ENCODE measurements at places on chromosomes 2 and 18.

GRCh38 chr2:174964404-174964803 is 40.8 kb downstream of the CHN1 start:
- no peak for ATAC-seq

DNA sequence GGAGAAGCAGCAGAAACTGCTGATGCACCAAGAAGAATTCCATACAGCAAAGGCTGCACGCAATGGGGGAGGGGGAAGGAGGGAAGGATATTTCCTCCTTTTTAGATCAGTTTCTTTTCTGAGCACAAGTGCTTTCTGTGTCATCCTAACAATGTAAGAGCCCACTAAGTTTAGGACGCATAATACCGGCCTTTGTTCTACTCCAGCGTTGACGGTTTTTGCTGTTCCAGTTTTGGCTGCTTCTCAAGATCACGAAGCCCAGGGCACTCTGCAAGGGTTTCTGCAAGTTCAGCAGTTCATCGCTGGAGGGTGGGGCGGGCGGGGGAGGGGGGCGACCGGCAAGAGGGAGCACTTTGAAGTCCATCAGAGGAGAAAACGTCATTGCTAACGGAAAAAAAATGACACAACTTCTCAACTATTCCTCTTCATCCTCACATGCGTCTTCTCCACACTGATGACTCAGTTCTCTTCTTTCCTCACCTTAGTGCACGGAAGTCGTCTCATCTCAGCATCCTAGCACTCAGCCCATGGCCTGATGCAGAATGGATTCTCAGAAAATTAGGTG is 8.7 kb downstream of the FAM178B start:
- peak; percentile 79 for ATAC-seq

GRCh38 chr2:175552902-175553301 is 371.4 kb upstream of the ATP5MC3 start:
- ATAC-seq, result no peak

- ATAC-seq, result no peak
These were observed 891.6 kb upstream of the ZEB2 start for GRCh38 chr2:145411493-145411892.

DNA sequence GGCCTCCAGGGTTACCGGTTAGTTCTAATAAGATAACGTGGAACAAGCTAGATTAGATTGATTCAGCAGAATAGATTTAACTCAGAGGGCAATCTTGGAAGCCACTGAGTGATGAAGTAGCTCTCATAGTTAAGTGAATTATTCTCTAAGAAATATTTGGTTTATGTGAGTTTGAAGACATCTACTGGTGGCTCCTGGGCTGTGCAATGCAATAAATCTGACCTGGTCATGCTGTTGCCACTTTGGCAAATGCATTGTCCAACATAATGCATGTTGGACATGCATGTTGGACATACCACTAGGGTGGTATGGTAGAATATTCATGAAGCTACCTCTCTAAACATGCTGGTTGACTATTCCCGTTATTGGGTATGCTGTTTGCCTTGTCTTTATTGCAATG is 493.7 kb upstream of the VRK2 start:
- no peak for ATAC-seq

GRCh38 chr2:46435796-46436360 is 43.5 kb upstream of the TMEM247 start:
- ATAC-seq, result no peak
